ENCODE measurements at places on chromosomes 4 and X. TPM values are rescaled to one million over a fixed set of nuclear protein-coding genes. Genes with fewer than 3 reads are reported as not detected.

GRCh38 chr4:169275180-169275579 lies 4.4 kb upstream of the SH3RF1 start:
- no peak for DNase-seq

FMR1 gene
- total RNA-seq = 76.4 TPM

GRCh38 chr4:73452953-73453700 lies 17.1 kb downstream of the AFP start:
- DNase-seq = no peak

SPIN2A gene
- total RNA-seq = 2.1 TPM

DNA sequence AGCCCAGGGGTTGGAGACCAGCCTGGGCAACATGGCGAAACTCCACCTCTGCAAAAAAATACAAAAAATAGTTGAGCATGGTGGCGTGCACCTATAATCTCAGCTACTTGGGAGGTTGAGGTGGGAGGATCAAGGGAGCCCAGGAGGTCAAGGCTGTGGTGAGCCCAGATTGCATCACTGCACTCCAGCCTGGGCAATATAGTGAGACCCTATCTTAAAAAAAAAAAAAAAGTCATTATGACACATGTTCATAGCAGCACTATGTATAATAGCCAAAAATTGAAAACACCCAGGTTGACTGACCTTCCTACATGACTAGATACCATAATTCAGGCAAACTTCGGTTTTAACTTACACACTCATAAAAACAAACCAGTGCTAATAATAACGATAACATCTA lies 90.8 kb upstream of the RBPJ start:
- DNase-seq = no peak

DNA sequence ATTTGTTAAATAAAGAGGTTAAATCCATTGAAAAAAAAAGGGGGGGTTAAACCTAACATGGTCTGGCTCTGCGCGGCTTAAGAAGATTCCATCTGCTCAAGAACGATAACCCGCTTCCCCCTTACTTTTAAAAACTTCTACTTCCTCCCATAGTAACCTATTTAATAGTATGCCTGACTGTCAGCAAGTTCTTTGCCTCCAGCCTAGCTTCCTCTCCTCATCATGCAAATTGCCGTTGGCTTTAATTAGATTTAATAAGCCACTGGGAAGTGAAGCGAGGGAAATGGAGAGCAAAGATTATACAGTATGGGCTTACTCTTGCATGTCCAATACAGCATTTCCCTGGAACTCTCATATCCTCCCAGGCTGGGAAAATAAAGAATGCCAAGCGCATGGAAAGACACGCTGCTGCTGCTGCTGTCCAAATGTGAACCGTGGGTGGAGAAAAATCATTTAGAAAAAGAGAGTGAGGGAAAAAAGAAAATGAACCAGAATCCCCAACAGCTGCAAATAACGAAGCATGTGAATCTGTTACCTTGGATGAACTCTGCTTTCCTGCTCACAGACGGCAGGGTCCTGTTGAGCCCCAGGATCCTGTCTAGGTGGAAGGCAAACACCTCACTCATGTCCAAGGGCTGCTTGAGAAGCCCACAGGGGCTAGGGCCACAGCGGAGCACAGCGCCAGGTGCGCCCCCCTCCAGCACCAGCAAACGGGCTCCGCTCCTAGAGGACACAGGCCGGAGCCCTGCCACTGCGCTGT lies 2.7 kb downstream of the GASK1B start:
- DNase-seq = peak; percentile 86

- DNase-seq = no peak
Observed at GRCh38 chrX:105610411-105610810, 211.9 kb upstream of the NRK start.

DNA sequence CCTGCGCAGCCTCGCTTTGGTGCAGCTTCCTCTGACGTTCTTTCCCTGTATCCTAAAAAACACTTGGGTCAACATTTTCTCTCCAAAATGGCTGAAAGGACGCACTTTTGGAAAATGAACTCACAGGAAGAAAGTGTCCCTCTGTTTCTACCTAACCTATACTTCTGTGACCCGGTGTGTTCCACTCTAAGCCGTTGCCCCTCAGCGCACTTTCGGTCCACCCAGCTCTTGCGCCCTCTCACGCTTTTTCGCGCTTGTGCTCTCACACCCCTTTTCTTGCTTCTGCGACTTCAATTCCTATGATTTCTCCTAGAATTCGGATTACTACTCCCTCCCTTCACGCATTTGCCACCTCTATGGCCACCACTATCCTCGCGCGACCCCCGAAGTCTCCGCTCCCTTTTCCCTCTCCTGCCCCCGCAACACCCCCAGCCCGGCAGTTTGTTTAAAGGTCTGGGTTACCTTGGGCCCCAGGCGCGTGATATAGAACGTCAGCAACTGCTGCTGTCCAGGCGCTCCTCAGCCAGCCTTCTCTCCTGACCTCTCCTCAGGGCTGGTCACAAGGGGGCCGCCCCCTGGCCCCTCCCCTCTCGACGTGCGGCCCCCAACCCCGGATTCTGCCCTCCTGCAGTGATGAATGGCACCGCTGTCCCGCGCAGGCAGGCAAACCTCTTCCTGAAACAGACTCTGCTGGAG lies at the start of gene USP51:
TSS of gene USP51 (minus strand) at position 535 of the 696 bp plus-strand sequence. CDS start 909 bp downstream, outside the sequence.
- peak; percentile 52 for DNase-seq

- DNase-seq = no peak
Observed at GRCh38 chrX:7262551-7262950, 114.6 kb upstream of the PUDP start.

- DNase-seq = no peak
Observed at GRCh38 chrX:77510007-77510406, 62.8 kb downstream of the FGF16 start.

WAS gene
- 46.0 TPM for total RNA-seq

RBPJ gene
- total RNA-seq = 93.2 TPM

DNA sequence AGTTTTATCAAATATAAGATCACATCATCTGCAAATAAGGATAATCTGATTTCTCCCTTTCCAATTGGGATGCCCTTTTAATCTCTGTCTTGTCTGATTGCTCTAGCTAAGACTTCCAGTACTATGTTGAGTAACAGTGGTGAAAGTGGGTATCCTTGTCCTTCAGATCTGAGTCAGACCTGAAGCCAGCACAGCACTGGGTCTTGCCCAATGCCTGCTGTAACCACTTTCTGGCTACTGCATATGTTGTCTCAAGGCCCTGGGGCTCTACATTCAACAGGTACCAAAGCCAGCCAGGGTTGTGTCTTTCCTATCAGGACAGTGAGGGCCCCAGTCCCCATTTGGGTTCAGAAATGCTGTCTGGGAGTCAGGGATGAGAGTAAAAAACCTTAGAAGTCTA lies 90.3 kb downstream of the CYSLTR1 start:
- no peak for DNase-seq

CT47A1 gene
- not detected for total RNA-seq

DNA sequence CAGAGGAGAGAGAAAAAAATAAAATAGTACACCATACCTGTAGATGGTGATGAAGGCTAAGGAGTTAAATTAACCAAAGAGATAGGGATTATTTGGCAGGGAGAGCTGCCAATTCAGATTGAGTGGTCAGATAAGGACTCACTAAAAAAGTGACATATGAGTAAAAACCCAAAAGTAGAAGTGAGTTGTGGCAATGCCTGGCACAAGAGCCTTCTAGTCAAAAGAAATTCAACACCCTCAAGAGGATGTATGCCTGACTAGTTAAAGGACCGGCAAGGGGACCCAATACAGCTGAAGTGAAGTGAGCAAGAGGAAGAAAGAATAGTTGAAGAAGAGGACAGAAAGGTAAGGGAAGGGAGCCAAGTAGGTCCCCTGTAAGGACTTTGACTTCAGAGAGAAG lies 34.9 kb downstream of the ELF2 start:
- DNase-seq = no peak

MAGEA9B gene
- not detected for total RNA-seq

DNA sequence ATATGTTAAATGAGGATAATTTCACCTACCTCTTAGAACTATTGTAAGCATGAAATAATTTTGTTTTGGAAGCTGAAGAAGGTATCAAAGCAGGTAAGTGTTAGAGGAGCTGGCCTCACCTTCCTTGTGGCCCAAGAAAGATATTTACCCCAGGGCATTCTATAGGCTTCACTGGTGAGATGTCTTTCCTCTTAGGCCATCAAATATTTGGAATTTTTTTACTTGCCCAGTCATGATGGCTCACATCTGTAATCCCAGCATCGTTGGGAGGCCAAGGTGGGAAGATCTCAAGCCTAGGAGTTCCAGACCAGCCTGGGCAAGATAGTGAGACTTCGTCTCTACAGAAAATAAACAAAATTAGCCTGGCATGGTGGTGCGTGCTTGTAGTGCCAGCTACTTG lies 6.1 kb upstream of the SMS start:
- no peak for DNase-seq

DNA sequence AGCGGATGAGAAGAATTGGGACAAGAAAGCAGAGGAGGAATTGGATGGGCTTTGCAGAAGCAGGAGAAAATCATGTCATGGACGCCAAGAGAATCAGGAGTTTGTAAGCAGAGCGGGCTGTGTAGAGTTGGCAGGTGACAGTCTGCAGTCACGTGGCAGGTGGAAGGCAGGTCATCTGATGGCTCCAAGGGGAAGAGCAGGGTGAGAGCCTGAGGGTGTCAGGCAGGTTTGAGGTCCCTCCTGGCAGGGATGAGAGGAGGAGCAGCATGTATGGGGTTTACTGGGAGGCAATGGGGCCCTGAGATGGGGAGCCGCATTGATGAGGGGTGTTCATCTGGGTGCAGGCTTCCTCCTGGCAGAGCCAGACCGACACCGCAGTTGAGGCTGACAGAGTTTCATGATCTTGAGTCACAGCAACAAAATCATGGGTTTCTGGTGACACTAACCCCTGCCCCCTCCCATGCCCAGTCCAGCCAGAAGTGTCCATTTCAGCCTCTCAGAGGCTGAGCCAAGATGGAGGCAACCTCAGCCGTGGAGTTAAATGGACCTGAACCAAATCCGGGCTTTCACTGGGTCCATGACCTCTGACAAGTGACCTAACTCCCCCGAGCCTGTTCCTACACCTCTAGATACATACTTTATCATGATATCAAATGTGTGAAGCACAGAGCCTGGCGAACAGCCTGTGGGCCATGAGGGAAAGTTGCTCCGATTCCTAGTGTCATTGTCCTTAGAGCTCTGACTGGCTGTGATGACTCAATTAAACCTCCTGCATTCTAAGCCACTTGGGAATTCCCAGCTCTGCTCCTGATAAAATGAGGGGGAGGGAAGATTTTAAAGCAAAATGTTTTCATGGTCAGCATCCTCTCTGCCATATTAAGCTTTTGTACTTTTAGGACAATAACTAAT lies 36.1 kb downstream of the EVC start:
- DNase-seq = no peak

FRMPD3 gene
- under 0.01 TPM for total RNA-seq

DNA sequence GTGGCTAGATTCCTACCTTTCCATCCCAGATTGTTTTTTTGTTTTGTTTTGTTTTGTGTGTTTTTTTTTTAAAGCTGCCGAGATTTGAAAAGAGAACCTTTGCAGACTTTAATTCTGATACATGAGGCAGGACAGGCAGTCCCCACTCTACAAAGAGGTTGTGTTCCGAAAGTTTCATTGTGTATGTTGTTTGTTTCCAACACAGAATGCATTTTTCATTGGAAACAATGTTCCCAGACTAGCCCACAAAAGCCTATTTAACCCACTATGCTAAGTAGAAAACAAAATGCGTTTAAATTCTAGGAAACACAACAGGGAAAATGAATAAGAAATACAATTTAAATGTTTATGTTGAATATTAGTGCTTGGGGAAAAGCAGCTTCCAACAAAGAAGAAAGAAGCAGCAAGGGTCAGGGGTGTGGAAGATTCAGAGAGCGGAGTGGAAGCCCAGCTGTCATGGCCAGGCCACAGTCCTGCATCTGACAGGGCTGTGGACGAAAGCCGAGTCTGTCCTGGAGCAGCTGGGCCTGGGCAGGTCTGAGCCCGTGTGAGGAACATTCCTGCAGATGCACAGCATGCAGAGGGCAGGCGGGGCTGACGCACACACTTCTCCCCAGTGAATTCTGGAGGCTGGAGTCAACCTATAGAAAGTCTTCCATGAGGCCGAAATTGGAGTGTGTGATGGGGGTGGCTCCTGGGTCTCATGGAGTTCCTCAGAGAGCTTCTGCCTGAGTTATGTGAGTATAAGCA lies 12.4 kb upstream of the SETD7 start:
- peak; percentile 25 for DNase-seq

PSAPL1 gene
- total RNA-seq = 0.31 TPM

GRCh38 chr4:148445860-148446330 lies 3.7 kb upstream of the NR3C2 start:
- no peak for DNase-seq

- no peak for DNase-seq
Observed at GRCh38 chrX:103418811-103419340, 42.5 kb downstream of the BEX3 start.

GLOD5 gene
- 2.1 TPM for total RNA-seq

- DNase-seq = no peak
Observed at GRCh38 chr4:42341518-42342026, 55.7 kb upstream of the SHISA3 start.

DNA sequence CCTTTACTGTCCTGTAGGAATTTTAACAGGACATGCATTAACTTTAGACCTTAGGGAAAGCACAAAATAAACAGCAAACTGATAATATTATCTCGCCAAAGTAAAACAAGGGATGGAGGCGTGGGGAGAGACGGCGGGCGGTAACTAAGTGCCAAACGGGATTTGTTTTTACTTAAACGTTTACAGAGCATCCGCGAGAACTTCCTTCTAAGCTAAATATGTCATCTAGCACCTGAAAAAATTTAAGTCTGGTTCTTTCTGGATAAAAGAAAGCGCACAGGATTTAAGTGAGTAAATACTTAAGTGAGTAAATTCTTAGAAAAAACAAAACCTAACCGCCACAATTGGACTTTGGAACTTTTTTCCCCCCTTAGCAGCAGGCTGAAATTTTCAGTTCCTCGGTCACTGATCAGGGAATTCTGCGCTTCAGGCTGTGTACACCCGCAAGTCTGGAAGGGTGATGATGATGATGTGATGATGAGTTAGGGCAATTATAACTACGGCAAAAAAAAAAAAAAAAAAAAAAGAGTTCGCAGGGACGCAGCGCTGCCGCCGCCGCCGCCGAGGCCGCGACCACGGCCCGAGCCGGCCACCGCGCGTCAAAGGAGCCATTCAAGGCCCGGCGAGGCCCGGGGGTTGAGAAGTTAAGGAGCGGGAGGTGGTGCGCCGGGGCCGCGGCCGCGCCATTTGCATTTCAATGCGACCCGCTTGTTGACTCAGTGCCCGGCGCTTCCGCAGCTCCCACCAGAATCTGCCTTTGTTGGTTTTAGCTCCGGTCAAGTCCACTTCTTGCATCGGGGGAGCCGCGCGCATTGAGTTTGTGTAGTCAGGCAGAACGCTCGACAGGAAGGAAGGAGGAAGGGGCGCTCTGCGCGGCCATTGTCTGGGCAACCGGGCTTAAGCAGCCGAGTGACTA lies 108.8 kb downstream of the SPRY1 start:
- peak; percentile 91 for DNase-seq

- no peak for DNase-seq
Observed at GRCh38 chr4:138655985-138656384, 359.6 kb upstream of the NOCT start.

GRCh38 chr4:48467891-48468290 lies 15.3 kb upstream of the SLC10A4 start:
- no peak for DNase-seq

Measured in upper lobe of left lung (tissue), 6 donors.